ENCODE measurements at places on chromosomes 16 and 17.

DNA sequence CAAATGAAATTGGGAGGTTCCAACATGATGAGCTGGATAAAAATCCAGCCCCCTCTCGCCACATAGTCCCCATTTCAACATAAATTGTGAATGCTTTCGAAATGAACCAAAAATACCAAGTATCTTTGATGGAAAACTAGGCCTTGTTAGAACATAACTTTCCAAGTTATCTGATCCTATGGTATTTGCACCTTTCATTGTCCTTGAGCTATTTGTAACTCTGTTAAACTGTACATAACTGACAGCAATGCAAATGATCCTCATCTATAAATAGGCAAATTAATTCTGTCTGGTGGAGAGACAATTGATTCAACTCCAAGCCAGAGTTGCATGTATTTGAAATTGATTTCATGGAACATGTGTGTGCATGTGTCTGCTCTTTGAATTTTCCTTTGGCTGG, 18.2 kb downstream of the CMTM4 start:
- DNase-seq = no peak

- DNase-seq = no peak
Observed at GRCh38 chr16:20398603-20399002, 5.9 kb downstream of the PDILT start.

GRCh38 chr17:74432766-74433391, 991 bp downstream of the GPRC5C start:
- DNase-seq = no peak

DNA sequence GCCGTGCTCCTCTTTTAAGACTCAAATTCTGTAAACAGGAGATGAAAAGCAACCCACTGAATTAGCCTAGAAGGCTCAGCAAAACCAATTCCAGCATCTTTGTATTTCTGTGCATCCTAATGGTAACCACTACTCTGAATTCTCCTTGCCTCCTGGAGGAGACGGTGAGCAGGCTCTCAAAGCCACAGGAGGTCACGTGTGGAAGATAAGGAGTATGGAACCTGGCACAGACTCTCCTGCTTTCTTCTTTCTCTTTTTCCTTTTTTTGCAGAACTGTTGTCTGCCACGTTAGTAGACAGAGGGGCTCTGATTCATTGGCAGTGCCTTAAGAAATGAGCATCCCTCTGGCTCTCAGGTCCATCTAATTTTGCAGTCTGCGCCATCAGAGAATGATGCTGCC, 44.4 kb downstream of the VPS53 start:
- no peak for DNase-seq

GRCh38 chr16:52101246-52101645, 445.7 kb downstream of the TOX3 start:
- DNase-seq = no peak

- no peak for DNase-seq
Observed at GRCh38 chr17:48556229-48556575, 11.3 kb upstream of the HOXB2 start.

- DNase-seq = no peak
Observed at GRCh38 chr17:81665205-81666091, 957 bp downstream of the OXLD1 start.

DNA sequence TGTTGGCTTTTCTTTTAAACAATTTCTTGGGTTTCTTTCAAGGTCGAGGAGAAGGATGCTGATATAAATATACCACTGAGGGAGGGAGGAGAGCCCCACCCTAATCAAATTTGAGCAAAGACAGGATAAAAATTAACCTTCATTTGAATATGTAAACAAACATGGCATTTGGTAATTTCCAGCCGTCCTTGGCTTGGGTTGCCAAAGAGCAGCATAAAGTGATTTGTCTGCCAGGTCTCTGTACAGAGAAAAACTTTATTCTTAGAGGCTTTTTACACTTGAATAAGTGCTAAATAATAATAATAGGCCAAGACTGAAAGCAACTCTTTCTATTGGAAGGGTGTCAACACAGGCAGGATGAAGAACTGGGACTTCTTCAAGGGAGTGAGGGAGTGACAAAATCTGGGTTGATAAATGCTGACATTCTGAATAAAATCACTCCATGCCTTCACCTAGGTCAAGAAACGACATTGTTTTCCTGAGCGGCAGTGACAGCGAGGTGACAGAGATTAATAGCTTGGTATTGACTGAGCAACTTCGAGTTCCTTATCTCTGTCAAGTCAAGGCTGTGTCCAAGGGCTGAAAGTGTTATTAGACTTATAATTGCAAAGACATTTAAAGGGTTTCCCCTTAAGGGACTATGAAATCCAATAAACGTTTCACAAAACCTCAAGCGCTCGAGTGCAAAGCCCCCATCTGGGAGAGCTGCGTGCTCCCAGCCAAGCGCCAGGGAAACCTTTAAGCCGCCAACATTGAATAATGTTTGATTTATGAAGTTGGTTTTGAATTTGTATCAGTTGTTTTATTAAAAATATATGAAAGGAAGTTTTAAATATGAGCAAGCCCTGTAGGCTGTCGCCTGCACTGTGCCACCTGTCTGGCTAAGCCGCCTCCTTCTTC, 269.5 kb upstream of the N4BP1 start:
- DNase-seq = no peak

- DNase-seq = no peak
Observed at GRCh38 chr16:10708969-10709368, 14.2 kb upstream of the TEKT5 start.

DNA sequence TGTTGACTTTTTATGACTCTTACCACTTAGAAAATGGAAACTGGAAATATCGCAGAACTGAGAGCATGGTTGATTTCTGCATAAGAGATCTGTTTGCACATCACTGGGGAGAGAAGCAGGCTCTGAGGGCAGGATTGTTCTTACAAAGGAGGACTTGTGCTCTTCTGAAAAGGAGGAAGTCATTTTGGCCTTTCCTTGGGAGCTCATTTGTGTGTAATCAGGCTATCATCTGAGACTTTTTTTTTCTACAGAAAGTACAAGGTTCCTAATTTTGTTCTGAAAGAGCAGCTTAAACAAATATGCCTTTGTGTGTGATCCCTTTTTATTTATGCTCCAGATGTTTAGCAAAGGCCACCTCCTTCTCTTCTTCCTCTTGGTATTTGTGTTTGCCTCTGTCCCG, 145.7 kb upstream of the CACNG5 start:
- DNase-seq = no peak

GRCh38 chr17:58262149-58262548, 18.6 kb downstream of the MPO start:
- DNase-seq = no peak

DNA sequence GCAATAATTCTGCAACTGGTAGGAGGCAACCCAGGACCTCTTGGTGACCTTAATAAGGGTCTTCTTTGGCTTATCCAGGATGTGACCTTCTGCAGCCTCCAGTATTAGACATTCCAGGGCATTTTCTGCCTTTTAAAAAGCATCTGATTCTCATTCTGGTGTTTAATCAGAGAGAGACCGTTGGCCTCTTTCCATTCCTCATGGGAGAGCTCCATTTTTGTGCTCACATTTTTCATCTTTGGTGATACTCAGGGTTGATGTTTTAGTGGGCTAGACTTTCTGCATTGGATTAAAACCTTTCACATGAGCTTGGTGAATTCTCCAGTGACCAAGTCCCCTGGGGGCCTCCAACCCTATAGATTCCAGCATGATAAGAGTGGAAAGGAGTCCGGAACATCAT, 150.2 kb upstream of the CACNG5 start:
- DNase-seq = no peak

GRCh38 chr16:65576139-65576538, 454.3 kb upstream of the CDH11 start:
- no peak for DNase-seq

DNA sequence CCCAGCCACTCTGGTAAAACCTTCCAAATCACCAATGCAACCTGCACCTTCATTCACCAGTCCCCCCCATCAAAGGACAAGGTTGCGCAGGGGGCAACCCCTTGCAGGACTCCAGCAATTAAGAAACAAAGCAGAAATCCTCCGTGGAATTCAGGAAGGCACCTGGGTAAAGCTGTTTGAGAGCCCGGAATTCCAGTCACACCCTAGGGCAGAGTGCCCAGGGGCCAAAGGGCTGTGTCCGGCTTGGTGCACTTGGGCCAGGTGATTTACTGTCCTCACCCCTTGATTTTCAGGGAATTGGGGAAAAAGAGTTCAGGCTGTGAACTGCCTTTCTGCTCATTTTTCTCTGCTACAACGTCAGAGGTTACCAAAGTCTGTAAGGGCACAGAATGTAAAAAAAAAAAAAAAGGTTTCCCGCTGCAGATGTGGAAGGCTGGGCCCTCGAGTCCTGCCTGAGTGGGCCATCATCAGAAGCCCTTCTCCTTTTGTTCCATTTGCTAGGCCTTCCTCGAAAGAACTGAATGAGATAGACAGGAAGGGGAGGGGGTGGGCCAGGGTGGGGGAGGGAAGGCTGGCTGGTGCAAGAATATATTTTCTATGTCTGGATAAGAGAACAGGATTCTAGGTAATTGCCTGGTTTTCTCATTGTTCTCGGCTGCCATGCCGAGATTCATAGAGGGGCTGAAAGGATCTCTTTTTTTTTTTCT, 266.5 kb upstream of the PSMD7 start:
- no peak for DNase-seq

- DNase-seq = no peak
Observed at GRCh38 chr16:4246777-4247459, 5.0 kb upstream of the SRL start.

DNA sequence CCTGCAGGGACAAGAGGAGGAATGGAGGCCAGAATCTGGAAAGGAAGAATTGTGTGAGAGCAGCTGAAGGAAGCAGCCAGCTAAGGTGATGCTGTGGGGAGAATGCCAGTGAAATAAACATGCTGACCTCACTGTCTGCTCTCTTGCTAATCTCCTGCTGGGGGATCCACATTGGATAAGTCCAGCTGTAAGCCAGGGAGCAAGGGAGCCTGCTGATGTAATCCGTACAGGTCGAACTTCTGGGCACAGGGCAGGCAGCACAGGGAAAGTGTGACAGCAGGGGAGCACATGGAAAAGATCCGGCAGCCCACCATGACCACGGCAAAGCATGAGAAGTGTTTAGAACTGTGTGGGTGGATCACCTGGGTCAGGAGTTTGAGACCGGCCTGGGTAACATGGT, 7.5 kb upstream of the XPO6 start:
- DNase-seq = no peak

GRCh38 chr16:64225036-64225435, 896.8 kb downstream of the CDH11 start:
- no peak for DNase-seq

GRCh38 chr17:49361129-49361901, 735 bp downstream of the ZNF652 start:
- peak; percentile 79 for DNase-seq

DNA sequence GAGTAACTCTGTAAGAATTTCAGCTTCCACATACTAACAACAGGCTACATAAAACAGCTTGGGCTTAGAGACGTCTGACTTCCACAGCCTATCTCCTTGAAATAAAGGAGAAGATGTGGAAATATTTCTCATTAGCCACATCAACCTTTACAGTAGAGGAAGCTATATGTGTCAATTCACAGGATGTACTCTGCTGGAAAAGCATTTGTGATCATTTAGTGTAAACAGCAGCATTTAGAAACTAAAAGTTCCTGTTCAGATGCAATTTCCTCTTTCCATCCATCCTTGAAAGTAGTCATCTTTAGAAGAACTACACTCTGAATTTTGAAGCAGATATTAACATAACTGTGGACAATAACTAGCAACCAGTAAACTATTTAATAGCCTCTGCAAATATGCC, 46.2 kb downstream of the XPO6 start:
- no peak for DNase-seq

- no peak for DNase-seq
Observed at GRCh38 chr17:530851-531250, 178.2 kb upstream of the RPH3AL start.

DNA sequence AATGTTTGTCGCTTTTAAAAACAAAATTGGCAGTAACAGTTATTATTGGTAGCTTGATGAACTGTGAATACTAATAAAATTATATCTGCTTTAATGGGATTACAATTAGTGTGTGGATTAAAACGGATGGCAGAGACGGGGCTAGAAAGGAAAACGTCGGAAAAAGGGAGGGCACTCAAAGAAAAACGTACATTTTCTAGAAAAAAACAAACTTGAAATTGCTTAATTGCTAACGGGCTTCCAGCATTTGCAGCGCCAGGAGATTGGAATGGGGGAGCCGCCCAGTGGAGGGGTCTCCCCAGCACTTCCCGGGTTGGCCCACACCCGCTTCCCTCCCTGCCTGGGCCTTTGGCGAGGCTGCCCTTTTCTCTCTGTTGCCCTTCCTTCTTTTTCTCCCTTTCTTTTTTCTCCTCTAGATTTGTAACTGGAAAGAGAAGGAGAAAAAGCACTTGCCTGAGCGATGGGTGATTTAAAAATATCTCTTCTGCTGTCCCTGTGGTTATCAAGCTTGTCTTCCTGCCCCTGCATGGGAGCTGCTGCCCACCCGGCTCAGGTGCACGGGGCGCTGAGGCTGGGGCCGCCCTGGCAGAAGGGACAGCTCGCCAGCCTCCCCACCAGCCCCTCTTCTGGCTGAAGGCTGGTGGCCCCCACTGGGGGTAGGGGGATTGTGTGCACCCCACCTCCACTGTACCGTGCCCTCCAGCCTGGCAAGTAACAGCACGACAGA, 5.9 kb downstream of the BAHCC1 start:
- DNase-seq = no peak

DNA sequence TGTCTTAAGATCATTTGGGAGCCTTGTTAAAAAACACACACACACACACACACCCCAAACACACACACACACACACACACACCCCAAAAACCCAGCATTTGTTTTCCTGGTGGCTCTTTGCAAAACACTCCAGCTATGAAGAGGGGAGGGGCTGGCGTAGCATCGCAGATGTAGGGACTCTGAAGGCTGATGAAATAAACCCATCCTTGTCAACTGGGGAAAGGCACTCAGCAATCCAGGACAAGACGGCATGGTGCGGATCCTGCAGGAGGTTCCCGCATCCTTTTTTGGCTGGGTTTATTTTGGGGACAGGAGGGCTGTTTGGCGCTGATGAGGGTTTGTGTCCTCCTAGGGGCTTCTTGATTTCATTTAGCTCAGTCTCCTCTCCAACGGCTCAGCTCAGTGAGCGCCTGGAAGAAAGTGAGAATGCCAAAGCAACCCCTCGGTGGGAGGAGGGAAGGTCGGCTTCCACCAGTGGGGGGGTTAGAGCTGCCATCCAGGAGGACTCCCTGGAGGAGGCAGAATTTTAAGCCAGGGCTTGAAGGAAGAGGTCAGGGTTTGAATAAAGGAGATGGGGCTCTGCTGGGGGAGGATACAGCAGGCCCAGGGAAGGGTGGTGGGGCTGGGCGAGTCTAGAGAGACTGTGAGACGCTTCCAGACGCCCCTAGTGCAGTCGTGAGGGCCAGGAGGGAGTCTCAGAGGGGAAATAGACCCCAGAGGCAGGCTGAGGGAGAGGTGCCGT, 12.4 kb upstream of the GSE1 start:
- no peak for DNase-seq
